ENCODE measurements at places on chromosomes 6 and 20. TPM values are rescaled to one million over a fixed set of nuclear protein-coding genes. Genes with fewer than 3 reads are reported as not detected.

GRCh38 chr6:43703512-43704429 lies 16.2 kb upstream of the MRPS18A start:
- DNase-seq = no peak

GRCh38 chr6:131412960-131413830 lies 159.8 kb upstream of the ARG1 start:
- no peak for DNase-seq

- no peak for DNase-seq
Measured at GRCh38 chr6:107434812-107435211, 24.6 kb downstream of the PDSS2 start.

DNA sequence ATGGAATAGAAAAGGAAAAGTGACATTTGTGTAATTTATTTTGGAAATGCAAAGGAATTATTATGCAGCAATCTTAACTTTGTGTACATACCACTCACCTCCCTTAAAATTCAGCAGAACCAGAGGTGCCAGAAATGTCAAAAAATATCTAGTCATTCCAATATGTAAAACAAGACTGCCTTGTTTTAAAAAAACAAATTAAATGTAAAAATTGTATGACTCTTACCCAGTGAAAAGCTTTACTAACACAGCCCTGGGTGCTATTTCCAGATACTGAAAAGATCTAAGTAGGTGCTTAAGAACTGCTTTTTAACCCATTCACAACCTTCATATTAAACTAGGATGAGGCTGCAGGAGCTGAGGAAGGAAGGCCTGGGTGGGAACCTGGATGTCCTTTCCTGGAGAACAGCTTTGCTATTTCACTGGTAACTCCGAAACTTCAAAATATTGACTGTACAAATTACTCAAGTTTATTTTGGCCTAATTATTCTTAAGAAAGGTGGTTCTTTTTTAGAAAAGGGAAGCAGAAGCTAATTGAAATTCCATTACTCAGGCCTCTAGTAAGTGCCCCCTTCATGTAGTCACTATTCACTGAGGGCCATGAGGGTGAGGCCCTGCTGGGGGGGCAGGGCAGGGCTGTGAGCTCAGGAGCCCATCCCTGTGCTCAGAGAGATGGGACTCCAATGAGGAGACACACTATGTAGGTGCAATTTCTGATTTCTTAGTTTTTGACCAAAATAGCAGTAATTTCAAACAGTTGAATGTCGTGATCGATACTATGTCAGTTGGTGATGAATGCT lies 139.6 kb downstream of the MAP3K4 start:
- no peak for DNase-seq

GRCh38 chr6:12068899-12069557 lies 56.9 kb downstream of the HIVEP1 start:
- DNase-seq = no peak

GRCh38 chr20:20519269-20519668 lies 151.4 kb downstream of the INSM1 start:
- DNase-seq = no peak

GRCh38 chr6:109241199-109241598 lies 141.1 kb downstream of the CD164 start:
- DNase-seq = peak; percentile 50

Gene FRMD1
- polyA plus RNA-seq = not detected
